ENCODE measurements at places on chromosomes 3 and 15. TPM values are rescaled to one million over a fixed set of nuclear protein-coding genes. Genes with fewer than 3 reads are reported as not detected.

DNA sequence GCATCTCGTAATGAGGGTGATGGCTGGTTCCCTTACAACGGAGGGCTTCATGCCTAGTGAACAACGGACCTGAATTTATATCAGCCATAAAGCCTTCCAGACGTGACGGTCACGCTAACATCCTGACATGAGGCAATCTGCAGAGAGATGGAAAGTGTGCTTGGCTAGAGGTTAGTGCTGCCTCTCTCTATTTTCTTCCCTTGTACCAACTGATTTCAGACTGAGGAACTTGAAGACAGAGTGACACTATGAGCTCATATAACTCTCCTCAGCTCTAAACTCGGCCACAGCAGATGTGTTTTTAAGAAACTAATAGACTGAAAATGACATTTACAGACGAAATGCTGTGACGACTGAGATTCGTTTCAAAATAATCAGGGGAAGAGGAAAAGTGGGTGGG, 122.4 kb downstream of the XXYLT1 start:
- H3K4me1 ChIP-seq = no peaks in the 10 kb centered on the region
- H3K36me3 ChIP-seq = no peaks in the 10 kb centered on the region
- no peak overlapping the region for H3K4me3 ChIP-seq

ADAMTS7 gene
- total RNA-seq = 23.9 TPM

- no peaks in the 10 kb centered on the region for H3K27me3 ChIP-seq
- no peak overlapping the region for H3K4me3 ChIP-seq
- no peaks in the 10 kb centered on the region for H3K4me1 ChIP-seq
Observed at GRCh38 chr15:31034152-31034551, 42.7 kb upstream of the MTMR10 start.

DNA sequence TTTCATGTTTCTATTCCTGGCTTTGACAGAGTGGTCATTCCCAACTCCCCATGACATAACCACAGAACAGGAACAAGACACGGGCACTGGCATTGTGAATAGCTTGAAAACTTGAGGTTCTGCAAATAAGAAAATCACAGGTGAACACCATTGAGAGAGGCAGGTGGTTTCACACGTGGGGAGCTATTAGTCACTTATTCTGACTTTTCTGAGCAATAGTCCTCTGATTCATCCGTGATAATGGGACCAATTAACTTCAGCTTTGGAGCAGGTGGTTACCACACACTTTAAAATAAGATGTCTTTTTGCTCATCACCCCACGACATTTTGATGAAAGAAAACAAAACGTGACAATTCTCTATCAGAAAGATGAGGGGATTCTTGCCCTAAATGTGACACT, 224.7 kb downstream of the KLF13 start:
- no peaks in the 10 kb centered on the region for H3K4me1 ChIP-seq
- no peaks in the 10 kb centered on the region for H3K36me3 ChIP-seq
- H3K27me3 ChIP-seq = no peaks in the 10 kb centered on the region
- H3K27ac ChIP-seq = no peak overlapping the region
- H3K4me3 ChIP-seq = no peak overlapping the region

SH2D7 gene
- not detected for total RNA-seq

DNA sequence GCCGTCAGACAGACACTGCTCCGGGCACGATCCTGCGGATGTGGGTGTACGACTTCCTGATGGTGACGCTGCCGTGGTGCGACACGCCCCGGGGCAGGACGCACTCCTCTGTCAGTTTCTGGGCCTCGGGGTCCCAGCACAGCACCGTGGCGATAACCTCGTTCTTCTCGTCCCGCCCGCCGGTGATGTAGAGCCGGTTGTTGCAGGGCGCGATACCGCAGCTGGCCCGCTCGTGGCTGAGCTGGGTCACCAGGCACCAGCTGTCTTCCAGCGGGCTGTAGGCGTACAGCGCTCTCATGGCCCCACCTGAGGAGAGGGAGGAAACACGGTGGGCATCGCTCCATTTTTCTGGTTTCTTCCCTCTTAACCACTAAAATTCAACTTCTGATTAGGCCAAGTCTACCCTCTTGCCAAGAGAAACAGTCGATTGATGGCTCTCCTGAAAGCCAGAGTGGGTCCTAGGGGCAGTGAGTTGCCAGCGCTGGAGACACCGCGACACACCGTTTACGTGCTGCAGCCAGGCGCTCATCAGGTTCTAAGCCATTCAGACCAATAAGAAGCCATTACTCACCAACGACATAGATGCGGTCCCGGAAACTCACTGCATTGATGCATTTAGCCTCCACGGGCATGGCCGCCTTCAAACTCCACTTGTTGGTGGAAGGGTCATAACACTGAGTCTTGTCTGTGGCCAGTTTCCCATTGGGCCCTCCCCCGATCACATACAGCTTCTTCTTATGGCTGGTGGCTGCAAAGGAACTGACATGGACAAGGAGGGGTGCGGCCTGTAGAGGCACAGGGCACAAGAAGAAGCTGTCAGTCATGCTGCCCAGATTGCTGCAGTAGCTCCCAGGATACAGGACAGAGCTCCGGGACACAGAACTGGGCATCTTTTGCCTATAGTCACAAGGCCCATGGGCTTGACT, 63.3 kb downstream of the KLHL6 start:
- H3K36me3 ChIP-seq = no peaks in the 10 kb centered on the region
- DNase-seq = no peak
- no peak overlapping the region for H3K27ac ChIP-seq

DNA sequence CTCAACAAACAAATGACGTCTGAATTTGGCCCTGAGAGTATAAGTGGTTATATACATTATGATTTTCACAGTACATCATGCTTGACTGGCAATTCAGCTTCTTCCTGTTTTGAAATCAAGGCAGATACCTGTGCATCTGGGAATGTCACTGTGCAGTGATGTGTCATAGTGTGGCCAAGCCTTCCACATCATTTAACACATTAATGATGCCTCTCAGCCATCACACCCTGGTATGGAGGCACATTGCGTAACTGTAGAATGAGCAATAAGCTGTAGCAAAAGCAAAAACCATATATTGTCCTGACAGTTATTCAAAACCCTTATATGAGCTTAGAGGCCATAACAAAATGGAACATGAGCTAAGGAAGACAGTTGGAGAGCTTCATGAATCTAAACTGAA, 246.0 kb downstream of the EPHA3 start:
- no peak for DNase-seq
- no peaks in the 10 kb centered on the region for H3K4me1 ChIP-seq
- H3K36me3 ChIP-seq = no peaks in the 10 kb centered on the region
- H3K27me3 ChIP-seq = no peaks in the 10 kb centered on the region
- no peak overlapping the region for H3K27ac ChIP-seq
- no peak overlapping the region for H3K4me3 ChIP-seq

CCNB2 gene
- total RNA-seq = 2.2 TPM

TP63 gene
- 0.72 TPM for total RNA-seq

GRCh38 chr3:10693457-10693856, 122.6 kb upstream of the SLC6A11 start:
- H3K27me3 ChIP-seq = no peaks in the 10 kb centered on the region
- no peak for DNase-seq
- H3K27ac ChIP-seq = no peak overlapping the region
- H3K4me3 ChIP-seq = no peak overlapping the region
- peaks cover 4% of the 10 kb centered on the region for H3K4me1 ChIP-seq

DNA sequence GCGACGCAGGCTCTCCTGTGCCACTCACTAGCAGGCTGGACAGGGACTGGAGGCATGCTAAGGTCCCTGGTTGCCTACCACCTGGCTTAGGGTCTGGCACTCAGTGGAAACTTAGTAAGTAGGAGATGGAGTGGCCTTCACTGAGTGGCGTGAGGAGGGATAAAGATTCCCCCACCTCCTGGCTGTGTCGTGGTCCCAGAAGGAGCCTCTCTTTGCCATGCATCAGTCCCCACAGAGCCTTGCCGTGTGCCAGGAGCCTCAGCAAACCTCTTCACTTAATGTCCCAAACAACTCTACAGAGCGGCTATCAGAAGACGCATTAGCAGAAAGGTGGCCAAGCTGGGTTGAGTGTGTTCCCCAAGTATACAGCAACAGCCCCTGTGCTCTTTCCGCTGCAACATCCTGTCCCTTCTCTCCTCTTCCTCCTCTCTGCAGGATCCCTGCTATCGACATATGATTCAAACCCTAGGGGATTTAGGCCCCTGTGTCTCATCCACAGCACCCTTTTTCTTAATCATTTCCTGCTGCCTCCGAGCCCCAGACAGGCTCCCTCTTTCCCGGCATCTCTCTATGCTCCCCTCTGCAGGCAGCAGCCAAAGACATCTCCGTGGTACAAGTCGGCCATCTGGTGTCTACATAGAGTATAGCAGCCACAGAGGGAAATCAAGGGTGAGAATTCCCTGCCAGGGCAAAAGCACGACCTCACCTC, 66.7 kb downstream of the SLC6A1 start:
- H3K4me1 ChIP-seq = no peaks in the 10 kb centered on the region
- peak; percentile 60 for DNase-seq
- H3K27me3 ChIP-seq = no peaks in the 10 kb centered on the region
- no peaks in the 10 kb centered on the region for H3K36me3 ChIP-seq
- H3K27ac ChIP-seq = no peak overlapping the region

DNA sequence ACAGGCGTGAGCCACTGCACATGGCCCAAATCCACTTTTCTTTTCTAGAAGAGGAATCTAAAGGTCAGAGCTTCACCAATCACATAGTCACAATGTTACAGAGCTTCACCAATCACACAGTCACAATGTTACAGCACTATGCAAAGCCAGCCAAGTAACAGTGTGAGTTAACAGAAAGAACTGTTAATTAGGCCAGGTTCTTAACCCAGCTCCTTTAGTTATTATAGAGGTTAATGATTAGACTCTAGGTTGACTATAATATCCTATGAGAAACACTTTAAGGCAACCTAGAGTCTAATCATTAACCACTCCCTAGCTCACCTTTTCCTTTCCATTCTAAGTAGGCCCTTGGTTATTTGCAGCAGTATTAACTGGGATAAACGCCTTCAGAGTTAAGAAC, 54.0 kb downstream of the TASOR start:
- H3K4me3 ChIP-seq = no peak overlapping the region
- no peaks in the 10 kb centered on the region for H3K4me1 ChIP-seq
- no peaks in the 10 kb centered on the region for H3K27me3 ChIP-seq
- no peaks in the 10 kb centered on the region for H3K36me3 ChIP-seq

DNA sequence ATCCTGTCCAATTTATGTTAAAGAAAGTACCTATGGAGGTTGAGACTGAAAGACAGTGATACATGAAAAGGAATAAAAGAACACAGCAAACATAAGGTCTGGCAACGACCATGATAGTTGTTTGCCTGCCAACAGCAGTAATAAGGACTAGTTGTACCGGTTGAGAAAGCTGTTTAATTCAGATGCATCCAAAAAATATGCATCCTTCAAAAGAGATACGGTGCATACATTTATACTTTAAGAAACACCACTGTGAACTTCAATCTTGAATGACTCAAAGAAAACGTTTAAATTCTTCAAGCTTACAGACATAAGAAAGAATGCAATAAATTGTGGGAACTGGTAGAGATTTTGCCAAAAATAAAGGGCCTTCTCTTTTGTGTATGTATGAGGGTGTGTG, 492.1 kb downstream of the NLGN1 start:
- DNase-seq = no peak
- no peaks in the 10 kb centered on the region for H3K27me3 ChIP-seq
- no peaks in the 10 kb centered on the region for H3K4me1 ChIP-seq
- H3K27ac ChIP-seq = no peak overlapping the region

DNA sequence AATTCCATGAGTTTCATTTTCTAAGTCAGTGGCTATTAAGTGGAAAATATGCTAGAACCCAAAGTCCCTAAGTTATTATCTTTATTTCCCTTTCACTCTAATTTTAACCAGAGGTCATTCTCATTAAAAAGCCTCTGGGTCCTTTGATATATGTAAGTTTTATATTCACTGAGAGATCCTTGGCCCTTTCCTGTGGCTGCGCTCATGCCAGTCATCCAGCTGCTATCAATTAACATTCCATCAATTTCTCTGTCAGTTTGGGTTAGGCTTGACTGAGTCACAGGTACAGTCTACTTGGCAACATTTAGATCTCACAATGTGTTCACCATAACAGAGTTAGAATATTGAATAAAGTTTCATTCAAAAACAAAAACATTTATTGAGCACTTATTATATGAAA, 58.0 kb upstream of the FBN1 start:
- no peaks in the 10 kb centered on the region for H3K4me1 ChIP-seq
- H3K36me3 ChIP-seq = no peaks in the 10 kb centered on the region
- no peak for DNase-seq

- no peak overlapping the region for H3K27ac ChIP-seq
- no peaks in the 10 kb centered on the region for H3K4me1 ChIP-seq
- no peaks in the 10 kb centered on the region for H3K36me3 ChIP-seq
- H3K4me3 ChIP-seq = peak overlapping the region; percentile 91
Observed at GRCh38 chr3:142888099-142888480, 793 bp downstream of the PCOLCE2 start.

CGNL1 gene
- total RNA-seq = 19.4 TPM

CLDN16 gene
- not detected for total RNA-seq

CTXN2 gene
- not detected for total RNA-seq

SLC28A2 gene
- total RNA-seq = not detected
